NAMALWA (cell line): ENCODE measurements at places on chromosomes 1 and 21.

- peak; percentile 84 for DNase-seq
These were observed 32.4 kb upstream of the JUN start for GRCh38 chr1:58816072-58816746.

GRCh38 chr1:1305300-1306069, 2.2 kb downstream of the ACAP3 start:
- peak; percentile 90 for DNase-seq

- no peak for DNase-seq
These were observed 7.0 kb downstream of the SH3BP5L start for GRCh38 chr1:248818505-248819374.

DNA sequence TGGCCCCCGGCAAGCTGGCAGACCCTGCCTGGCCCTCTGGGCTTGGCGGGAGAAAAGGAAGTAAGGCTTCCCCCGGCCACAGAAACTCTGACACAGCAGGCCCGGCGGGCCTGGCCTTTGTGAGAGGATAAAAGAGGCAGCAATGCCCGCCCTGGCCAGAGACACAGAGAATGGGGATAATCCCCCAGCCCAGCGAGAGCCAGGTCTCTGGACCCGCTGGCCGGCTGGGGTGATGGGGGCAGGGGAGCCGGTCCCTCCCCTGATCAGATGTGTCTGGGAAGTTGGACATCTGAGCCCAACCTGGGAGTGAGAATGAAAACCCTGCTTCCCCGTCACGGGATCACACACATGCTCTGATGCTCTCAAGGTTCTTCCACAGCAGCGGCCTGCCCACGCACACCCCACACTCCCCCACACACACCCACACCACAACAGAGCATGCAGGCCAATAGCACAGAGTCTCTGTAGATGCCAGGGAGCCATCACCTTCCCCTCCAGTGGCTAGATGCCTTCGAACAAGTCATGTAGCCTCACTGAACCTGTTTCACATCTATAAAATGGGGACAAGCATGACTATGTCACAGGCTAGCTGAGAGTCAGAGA, 4.2 kb downstream of the RSPO1 start:
- DNase-seq = no peak

- no peak for DNase-seq
These were observed 40.2 kb downstream of the EXO1 start for GRCh38 chr1:241888232-241888631.

- DNase-seq = no peak
These were observed 101.4 kb downstream of the TEX35 start for GRCh38 chr1:178614286-178614685.

GRCh38 chr1:30870035-30870434, 38.5 kb downstream of the SDC3 start:
- no peak for DNase-seq

DNA sequence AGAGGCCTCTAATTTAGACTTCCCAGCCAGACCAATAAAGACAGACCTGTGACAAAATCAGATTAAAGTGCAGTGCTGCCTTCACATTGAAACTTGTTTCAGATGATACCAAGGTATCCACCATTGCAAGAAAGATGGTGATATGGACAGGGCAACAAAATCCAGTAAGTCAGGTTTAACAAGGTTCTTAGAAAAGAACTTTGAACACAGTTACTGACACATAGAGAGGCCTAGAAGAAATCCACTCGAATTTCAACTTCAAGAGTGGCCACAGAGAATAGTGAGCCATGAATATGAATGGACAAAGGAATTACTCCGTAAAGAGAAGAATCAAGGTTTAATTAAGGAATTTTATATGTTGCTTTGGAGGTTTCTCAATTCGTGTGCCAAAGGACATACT, 230.4 kb downstream of the KCNT2 start:
- no peak for DNase-seq

DNA sequence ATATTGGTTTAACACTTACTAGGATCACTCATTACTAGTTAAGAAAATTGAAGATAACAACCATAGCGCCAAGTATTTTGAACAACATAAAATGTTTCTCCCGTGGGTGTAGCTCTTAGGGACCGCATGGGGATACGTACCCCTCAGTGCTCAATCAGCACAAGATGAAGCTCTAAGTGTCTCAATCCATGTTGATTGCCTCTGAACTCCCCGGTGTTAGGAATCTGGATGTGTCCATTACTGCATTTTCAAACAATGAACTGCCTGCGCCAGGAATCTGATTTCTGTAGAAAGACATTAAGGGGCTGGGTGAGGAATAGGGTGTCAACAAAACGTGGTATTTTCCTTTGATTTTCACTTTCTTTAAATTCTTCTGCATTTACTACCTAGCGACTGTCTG, 100.2 kb downstream of the LMO4 start:
- DNase-seq = no peak

DNA sequence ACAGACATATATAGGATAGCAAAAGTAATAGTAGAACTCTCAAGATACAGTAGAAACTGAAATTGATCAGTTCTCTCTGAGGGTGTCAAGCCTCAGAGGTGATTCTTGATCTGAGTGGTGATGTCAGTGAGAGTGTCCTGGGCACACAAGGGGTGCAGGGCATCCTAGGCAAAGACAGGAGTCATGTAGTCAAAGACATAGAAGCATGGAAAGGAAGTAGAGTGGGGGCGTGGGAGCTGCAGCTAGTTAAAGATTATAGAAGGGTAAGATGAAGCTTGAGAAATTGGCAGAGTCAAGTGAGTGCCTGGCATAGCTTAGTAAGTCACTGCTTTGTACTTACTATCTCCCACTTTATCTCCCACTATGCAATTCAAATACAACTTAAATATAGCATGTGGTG, 22.8 kb downstream of the CDC7 start:
- DNase-seq = no peak

DNA sequence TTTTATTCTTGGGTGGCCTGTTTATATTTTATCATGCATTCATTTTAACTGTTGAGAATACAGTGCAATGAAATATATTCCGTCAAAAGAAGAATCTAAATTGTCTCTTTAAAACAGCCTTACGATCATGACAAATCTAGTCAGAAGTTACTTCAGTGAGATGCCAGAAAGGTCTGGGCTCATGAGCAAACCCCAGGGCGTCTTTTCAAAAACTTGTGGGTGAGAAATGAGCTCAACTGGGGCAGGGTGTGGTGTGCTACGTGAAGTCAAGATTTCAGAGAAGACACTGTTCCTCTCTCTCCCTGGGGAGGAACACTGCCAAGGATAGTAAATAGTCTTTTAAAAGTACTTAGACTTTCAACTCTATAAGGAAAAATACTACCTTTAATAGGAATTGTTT, 13.4 kb upstream of the UAP1 start:
- DNase-seq = no peak

- DNase-seq = no peak
These were observed 8.4 kb downstream of the C1orf226 start for GRCh38 chr1:162389971-162390370.

GRCh38 chr1:171245458-171246064, 2.7 kb upstream of the FMO1 start:
- peak; percentile 76 for DNase-seq

- peak; percentile 27 for DNase-seq
These were observed 1.5 kb upstream of the ARHGEF11 start for GRCh38 chr1:157047062-157047410.

- DNase-seq = no peak
These were observed 22.6 kb upstream of the ASAP3 start for GRCh38 chr1:23506376-23507107.

GRCh38 chr1:60036856-60037460, 36.6 kb downstream of the C1orf87 start:
- DNase-seq = no peak

- no peak for DNase-seq
These were observed 57.1 kb downstream of the TNFSF18 start for GRCh38 chr1:172993640-172994039.

GRCh38 chr1:227190321-227190720, 128.0 kb downstream of the CDC42BPA start:
- DNase-seq = no peak

DNA sequence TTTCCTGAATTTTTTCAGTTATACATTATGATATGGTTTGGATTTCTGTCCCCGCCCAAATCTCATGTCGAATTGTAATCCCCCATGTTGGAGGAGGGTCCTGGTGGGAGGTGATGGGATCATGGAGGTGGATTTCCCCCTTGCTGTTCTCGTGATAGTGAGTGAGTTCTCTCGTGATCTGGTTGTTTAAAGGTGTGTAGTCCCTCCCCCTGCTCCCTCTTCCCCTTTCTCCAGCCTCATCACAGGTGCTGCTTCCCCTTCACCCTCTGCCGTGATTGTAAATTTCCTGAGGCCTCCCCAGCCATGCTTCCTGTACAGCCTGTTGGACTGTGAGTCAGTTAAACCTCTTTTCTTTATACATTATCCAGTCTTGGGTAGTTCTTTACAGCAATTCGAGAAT, 93.2 kb upstream of the HNRNPU start:
- peak; percentile 22 for DNase-seq

DNA sequence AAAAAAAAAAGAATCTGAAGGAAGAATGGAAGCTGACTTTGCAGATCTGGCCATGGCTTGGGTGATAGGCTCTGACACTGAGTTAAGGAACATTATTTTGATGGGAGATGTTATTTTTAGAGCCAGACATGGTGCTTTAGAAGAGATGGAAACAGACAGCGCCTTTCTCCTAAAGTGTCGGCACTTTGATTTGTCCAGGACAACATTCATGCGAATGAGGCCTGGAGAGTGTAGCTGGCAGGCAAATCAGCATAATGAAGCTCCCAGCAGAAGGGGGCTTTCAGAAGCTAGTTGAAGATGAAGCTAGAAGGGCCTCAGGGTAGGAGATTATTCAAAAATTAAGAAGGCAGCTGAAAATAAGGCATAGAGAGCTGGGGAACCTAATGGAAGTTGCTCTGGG, 397.7 kb downstream of the RWDD3 start:
- no peak for DNase-seq

- DNase-seq = no peak
These were observed 244.0 kb upstream of the DMRTA2 start for GRCh38 chr1:50667272-50667671.

DNA sequence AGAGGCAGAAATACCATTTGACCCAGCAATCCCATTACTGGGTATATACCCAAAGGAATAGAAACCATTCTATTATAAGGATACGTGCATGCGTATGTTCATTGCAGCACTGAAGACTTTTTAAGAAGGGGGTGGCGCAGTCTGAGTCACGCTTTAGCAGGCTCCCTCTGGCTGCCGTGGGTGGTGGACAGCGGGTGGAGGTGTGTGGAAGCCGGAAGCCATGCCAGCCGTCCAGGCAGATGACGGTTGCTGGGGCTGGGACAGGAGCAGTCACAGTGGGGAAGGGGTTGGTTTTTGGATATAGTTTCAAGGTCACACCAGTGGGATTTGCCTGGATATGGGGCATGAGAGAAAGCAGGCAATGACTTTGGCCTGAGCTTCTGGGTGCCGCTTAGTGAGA, 270.5 kb downstream of the GRIK3 start:
- no peak for DNase-seq

- DNase-seq = no peak
These were observed 11.1 kb downstream of the MTX1 start for GRCh38 chr1:155219592-155220031.

DNA sequence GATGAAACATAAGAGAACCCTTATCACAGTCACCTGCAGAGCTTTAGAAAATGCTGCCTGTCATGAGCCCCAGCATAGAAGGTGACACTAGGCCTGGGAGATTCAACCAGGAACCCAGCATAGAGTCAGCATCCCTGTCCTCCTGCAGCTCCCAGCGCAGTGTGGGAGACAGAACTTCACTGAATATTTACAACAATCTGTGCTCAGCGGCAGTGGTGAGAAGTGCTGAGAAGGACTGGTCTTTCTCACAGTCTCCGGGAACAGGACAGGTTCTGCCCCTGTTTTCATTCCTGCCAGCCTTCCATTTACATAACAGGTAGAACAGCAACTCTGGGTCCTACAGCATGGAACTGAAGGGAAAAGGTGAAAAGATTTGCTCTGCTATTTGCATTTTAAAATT, 83.5 kb upstream of the GADD45A start:
- no peak for DNase-seq

DNA sequence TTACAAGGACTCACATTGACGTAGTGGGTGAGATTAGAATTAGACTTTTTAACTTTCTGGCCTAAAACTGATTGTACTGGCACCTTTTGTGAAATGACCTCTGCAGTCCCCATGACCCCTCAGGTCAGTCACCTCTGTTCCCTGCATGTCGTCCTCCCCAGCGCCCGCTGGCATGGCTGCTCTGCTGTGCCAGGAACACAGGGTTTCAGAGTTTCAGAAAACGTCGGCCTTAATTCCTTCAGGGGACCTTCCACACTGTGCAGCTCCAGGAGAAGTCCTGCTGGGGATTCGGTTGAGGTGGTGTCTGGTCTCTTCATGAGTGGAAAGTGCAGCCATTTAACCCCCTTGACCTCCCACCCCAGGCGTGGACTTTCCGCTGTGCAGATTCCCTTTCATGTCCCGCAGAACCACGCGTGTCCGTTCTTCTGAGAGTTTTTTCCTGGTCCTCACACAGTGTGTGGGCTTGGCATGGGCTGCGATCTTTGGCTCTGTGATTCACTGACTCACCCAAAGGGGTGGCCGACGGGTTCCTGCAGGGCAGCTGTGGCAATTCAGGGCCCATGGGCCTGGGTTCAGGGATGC, 158.4 kb upstream of the COL6A1 start:
- DNase-seq = no peak

- DNase-seq = no peak
These were observed 404.7 kb downstream of the LMO4 start for GRCh38 chr1:87733386-87733785.

GRCh38 chr1:206842854-206843253, 22.6 kb upstream of the IL20 start:
- no peak for DNase-seq

GRCh38 chr1:241447031-241447644, 72.4 kb downstream of the FH start:
- no peak for DNase-seq

DNA sequence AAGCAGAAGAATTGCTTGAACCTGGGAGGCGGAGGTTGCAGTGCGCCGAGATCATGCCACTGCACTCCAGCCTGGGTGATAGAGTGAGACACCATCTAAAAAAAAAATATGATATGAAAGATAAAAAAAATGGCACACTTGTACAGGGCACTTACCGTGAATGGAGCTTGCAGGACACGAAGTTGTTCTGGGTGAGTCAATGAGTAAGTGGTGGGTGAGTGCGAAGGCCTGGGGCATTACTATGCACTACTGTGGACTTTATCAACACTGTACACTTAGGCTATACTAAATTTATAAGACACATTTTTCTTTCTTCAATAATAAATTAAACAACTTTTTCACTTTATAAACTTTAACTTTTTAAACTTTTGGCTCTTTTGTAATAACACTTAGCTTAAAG, 37.0 kb downstream of the TNFRSF8 start:
- no peak for DNase-seq
